ENCODE measurements at places on chromosomes 7 and 10. TPM values are rescaled to one million over a fixed set of nuclear protein-coding genes. Genes with fewer than 3 reads are reported as not detected.

Gene UFSP1
- 2.1 TPM for total RNA-seq

GRCh38 chr7:129452589-129453231, 18.5 kb downstream of the STRIP2 start:
- peak; percentile 89 for ATAC-seq

DNA sequence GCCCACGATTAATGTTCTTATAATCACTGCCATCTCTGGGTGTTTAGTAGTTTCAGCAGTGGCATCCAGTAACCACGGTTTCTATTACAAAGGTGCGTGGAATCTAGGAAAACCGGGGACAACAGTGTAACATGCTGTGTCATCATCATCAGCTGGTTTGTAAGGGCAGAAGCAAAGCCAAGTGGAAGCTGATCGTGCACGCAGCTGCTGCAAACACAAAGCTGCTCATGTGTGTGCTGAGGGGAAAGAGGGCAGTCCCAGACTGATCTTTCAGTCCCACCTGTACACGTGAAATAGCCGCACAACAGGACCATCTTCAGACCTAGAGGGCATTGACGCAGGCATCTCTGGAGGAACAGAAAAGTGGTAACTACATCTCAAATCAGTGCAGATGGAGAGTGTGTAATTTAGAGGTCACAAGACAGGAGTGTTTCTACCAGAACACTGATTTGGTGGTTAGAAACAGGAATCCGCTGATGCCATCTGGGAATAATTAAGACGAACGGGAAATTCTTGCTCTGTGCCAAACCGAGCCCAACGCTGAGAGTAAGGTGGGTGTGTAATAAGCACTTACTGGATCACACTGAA, 13.4 kb downstream of the ANKRD16 start:
- peak; percentile 52 for ATAC-seq

DNA sequence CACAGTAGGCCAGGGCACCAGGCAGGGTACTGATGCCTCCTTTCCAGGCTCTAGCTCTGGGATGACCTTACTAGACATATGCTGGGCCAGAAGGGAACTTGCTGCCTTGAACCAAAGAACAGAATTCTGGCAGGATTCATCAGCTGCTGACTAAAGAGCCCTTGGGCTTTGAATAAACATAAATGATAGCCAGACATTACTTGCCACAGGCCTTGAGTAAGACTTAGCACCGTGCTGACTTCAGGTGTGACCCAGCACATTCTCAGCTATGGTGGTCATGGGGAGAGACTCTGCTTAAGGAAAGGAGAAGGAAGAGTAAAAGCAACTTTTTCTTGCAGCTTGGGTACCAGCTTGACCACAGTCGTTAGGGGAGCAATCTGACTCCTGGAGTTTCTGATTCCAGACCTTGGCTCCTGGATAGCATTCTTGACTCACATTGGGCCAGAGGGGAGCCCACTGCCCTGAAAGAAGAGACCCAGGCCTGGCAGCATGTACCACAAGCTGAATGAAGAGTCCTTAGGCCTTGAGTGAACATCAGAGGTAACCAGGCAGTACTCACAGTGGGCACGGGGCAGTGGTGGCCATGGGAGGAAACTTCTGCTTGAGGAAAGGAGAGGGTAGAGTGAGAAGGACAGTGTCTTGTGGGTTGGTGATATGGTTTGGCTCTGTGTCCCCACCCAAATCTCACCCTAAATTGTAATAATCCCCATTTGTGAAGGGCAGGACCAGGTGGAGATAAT, 926.1 kb upstream of the SORCS1 start:
- ATAC-seq: no peak

GRCh38 chr7:73986158-73986631, 41.8 kb upstream of the ELN start:
- peak; percentile 29 for ATAC-seq

Gene CC2D2B
- 0.36 TPM for total RNA-seq

DNA sequence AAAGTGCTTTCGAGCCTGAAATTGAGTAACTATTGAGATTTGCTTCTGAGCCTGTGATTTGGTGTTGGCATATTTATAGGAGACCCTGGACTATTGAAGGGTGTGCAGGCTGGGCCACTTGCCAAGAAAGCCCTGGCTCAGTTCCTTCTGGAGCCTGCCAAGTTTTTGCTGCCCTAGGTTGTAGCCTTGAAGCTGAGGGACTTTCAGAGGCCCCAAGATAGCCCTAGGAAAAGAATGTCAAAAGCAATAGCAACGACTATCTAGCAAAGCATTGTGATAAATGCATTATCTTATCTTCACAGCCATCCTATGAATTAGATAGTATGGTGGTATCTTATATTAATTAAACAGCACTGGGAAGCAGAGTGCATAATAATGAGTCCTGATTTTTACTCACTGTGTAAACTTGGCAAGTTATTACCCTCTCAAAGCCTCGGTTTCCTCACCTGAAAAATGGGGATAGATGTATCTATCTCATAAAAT, 473.7 kb upstream of the PODXL start:
- no peak for ATAC-seq

Gene ZNF117
- total RNA-seq: 10.7 TPM

Gene UNCX
- not detected for total RNA-seq

DNA sequence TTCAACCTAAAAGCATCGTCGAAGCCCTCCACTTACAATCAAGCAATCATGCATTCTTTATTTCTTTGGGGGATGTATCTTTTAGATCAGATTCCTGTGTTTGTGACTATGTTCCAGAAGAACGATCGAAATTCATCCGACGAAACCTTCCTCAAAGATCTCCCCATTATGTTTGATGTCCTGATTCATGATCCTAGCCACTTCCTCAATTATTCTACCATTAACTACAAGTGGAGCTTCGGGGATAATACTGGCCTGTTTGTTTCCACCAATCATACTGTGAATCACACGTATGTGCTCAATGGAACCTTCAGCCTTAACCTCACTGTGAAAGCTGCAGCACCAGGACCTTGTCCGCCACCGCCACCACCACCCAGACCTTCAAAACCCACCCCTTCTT, 13.8 kb downstream of the GPNMB start:
- no peak for ATAC-seq

DNA sequence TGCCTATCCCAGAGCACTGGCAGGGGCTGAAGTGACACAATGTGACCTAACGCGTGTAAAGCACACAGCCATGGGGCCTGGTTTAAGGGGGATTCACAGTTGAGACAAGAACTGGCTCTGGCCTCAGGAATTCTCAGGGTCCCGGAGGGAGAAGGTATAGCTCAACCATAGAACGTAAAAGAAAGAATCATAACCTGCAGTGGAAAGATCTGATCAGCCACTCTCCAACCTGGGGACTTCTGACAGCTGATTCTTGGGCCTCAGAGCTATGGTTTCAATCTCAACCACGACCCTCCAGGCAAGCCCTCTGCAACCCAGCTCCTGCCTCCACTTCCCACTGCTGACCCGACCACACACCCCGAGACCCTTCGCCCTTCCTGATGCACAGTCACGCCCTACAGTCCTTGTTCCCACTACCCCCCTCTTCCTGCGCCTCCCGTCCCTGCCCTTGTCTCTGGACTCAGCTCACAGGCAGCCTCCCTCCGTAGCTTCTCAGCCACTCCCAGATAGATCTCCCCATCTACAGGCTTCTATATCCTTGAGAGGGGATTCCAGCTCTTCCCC, 245.2 kb downstream of the BUB3 start:
- ATAC-seq: no peak

GRCh38 chr7:115965796-115966475, 64.6 kb downstream of the TFEC start:
- ATAC-seq: no peak

Gene ADGRA1
- not detected for total RNA-seq

Gene CD36
- total RNA-seq: 4.2 TPM

Gene OR13A1
- total RNA-seq: 0.32 TPM

- no peak for ATAC-seq
Observed at GRCh38 chr7:26457696-26458327, 166.2 kb downstream of the SNX10 start.

GRCh38 chr7:69596723-69597277, 1.5 kb upstream of the AUTS2 start:
- ATAC-seq: no peak

DNA sequence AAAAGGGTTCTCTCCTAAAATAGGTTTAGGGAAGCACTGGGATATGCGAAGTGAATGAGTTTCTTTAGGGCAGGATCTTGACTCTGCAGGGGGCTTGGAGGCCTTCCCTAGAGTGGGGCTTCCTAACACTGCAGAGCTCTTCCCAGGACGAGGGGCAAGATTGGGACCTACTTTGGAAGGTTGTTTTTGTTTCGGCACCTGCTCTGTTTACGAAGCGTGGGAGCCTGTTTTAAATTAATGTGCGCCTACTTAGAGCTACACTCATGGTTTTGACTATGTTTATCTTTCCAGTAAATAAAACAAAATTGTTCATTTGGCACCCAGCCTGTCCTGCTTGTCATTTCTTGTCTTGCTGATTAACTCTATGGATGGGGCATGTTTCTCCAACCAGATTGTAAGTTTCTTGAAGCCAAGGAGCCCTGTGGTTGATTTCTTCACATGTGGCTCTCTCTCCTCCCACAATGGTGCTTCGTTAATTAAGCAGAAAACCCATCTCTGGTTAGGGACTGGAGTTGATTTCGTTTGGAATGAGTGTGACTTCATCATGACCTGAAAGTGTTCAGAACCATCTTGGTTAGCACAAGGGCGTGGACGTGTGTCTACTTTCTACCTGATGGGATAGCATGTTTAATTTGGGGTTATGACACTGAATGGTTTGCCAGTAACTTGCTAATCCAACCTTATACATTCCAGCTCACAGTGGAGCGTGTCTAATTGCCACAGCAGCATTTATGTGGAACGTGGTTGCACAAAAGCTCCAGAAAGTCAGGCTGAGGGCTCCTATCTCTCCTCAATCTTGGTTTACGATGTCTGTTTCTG, 98.1 kb downstream of the TCF7L2 start:
- ATAC-seq: peak; percentile 47

Gene TAS2R4
- 0.56 TPM for total RNA-seq

DNA sequence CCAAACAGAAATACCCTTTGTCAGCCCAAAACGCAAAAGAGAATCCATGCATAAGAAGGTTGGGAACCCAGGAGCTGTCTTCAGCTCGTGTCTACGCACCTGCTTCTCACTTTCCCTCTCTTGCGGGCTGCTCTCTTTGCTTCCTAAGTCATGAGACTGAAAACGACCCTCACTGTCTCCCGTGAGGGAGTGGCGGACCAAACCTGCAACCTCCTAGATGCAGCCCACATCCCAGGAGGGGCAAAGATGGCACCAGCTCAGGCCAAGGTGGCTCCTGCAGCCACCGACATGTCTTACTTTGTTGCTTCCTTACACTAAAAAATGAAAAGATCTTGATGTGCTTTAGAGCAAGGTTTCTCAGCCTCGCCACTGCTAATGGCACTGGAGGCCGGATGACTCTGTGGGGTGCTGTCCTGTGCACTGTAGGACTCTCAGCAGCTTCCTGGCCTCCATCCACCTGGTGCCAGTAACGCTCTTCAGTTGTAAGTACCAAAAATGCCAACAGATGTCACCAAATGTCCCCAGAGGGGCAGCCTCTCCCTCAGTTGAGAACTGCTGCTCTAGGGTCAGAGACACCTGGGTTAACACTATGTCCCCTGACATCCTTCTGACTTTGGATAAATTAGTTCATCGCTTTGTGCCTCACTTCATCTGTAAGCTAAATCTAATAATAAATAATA, 179.8 kb upstream of the PFKP start:
- no peak for ATAC-seq

Gene NKX2-3
- 0.12 TPM for total RNA-seq

DNA sequence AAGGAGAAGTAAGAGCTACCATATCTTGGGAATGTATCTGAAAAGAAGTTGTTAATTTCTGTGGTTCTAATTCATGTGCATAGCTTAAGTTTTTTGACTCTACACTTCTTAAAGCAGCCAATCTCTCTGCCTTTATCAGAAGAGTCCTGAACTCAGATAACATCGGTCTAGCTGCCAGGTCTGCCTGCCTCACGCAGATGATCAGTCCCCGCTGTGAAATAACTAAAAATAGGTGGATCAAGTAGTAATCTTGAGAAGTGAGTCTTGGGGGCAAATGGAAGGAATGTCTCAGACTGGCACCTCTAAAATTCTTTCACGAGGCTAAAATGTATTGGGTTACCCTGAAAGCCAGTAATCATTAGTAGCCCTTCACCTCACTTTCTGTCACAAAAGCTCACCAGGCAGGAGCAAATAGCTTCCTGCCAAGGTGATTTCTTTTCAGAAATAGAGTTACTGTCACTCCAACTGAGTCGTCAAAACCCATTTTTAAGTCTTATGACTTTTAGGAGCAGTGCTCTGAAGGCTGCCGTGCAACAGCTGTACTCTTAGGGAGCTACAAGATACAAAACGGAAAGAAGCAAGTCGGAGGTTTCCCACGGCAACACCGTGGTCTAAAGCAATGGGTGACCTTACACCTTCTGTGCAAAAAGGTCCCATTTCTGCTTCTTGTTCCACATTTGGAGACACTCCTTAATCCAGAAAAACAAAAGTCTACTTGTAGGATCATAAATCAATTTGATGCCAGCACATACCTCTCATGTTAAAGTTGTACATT, 85.2 kb downstream of the ABCB5 start:
- no peak for ATAC-seq

- no peak for ATAC-seq
Observed at GRCh38 chr10:89615824-89616223, 29.2 kb downstream of the PANK1 start.

DNA sequence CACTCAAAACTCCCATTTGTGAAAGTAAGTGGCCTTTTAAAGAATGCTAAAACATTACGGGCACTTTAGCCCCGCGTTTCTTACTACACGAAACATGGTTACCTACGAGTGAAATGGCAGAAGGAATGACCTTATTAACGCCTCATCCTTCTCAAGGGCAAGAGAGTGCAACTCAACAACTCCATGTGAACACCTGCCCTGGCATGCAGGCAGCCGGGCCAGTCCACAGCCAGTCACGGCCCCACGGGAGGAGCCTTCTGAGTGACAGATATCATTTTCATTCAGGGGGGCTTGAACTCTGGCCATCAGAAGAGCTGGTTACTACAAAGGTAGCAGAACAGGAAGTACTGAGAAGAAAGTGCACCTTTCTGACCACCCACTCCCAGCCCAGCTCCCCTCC, 236.1 kb downstream of the PTPRN2 start:
- no peak for ATAC-seq

- no peak for ATAC-seq
Observed at GRCh38 chr7:25496476-25497368, 268.4 kb upstream of the NPVF start.

DNA sequence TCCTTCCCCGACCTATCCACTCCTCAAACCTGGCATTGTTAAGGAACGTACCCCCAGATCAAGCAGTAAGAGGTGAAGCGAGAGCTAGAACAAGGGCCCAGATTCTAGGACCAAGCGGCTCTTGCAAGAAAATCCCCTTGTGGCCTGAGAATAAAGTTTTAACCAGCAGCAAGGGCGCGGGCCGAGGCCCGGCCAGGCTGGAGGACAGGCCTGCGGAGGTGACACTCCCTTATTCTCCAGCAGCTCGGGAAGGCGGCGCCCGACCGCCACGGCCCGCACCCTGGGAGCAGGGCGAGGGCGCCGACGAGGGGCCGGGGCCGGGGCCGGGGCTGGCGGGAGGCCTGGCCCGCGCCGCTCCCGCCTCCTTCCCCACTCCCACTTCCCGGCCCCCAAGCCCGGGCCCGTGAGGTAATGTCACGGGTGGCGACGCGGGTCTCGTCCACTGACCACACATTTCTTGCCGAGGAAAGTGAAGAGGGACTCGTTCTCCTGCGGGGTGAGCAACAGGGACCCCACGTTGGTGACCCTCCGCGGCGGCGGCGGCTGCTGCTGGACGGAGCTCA, 551 bp downstream of the WASL start:
- peak; percentile 65 for ATAC-seq
